Fibroblast of skin of back (primary cell): ENCODE measurements at places on chromosomes 1 and 21.

GRCh38 chr21:33663241-33663640, 20.9 kb downstream of the ITSN1 start:
- no peak for DNase-seq

DNA sequence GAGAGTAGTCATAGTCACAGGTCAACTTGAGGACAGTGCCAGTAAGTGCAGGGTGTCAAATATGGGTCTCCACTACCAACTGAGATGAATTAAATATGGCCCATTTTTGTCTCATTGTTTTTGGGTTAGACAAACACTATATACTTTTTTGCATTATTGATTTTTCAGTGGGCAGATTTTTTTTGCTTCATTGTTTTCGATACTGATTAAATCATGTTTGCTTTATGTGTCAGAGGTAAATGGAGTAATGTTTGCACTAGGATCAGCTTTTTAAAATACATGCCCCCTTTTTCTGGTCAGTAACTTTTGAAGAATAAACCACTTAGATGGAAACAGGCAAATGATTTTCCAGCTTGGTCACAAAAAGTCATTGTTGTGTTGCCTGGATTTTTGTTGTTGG, 199.0 kb downstream of the USH2A start:
- no peak for DNase-seq

DNA sequence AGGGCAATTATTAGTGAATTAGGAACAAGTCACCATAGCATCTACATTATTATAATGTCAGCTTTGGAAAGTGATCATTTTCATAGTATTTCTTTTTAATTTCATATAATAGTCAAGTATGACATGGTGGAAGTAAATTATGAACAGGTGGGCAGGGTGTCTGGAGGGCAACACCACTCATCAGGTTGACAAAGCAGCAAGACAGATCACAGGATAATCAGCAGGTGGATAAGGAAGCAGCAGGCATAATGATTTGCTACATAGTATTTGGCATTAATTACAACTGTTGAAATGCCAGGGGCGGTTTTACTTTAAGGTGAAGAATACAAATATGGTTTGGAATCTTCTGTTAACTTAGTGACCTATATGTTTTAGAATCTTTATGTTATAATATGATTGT, 1342.2 kb downstream of the PLA2G4A start:
- DNase-seq = no peak

DNA sequence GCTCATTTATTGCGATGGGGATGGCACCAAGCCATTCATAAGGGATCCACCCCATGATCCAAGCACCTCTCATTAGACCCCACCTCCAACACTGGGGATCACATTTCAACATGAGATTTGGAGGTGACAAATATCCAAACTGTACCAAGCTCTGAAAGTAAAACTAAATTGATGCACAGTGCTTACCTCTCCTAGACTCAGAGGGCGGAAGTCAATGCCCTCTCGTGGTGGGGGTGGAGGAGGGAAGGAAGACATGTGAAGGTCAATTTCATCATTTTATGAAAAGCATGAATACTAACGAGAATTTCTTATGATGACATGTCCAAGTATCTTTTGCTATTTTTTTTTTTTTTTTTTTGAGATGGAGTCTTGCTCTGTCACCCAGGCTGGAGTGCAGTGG, 120.0 kb downstream of the PGBD5 start:
- DNase-seq = no peak

DNA sequence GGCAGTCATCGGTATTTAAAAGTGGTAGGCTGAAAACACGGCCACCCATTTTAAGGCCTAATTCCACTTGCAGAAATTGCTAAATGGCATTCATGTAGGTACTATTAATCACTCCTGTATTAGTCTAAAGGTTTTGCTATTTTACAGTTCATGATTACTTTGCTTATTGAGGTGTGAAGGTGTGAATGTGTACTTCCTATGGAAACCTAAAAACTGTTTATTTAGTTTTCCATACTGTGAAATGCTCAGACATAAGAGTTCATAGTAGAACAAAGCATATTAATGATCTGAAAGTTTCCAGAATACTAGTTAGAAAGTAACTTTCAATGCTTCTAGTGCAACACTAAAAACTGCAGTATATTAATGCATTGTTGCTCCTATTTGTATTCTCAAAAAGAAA, 69.8 kb downstream of the ITGB3BP start:
- DNase-seq = no peak
